ENCODE measurements at places on chromosomes 6 and 20. TPM values are rescaled to one million over a fixed set of nuclear protein-coding genes. Genes with fewer than 3 reads are reported as not detected.

GRCh38 chr6:45966797-45967196, 48.9 kb downstream of the CLIC5 start:
- no peak for DNase-seq

DNA sequence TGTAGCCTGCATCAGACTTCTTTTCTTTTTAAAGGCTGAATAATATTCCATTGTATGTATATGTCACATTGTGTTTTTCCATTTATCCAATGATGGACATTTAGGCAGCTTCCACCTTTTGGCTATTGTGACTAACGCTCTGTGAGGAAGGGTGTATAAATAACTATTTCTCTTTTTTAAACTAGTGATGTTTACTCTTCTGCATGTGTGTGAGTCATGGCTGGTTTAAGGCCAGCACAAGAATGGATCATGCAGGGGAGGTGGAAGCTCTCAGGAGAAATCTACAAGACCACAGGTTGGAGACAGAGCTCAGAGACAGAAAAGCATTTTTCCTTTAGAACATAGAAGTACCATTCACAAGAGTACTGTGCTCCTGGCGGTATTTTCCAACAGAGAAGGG, 307.2 kb downstream of the SOX4 start:
- DNase-seq, result no peak

GRCh38 chr6:87714093-87714842, 12.2 kb upstream of the AKIRIN2 start:
- DNase-seq, result no peak

DNA sequence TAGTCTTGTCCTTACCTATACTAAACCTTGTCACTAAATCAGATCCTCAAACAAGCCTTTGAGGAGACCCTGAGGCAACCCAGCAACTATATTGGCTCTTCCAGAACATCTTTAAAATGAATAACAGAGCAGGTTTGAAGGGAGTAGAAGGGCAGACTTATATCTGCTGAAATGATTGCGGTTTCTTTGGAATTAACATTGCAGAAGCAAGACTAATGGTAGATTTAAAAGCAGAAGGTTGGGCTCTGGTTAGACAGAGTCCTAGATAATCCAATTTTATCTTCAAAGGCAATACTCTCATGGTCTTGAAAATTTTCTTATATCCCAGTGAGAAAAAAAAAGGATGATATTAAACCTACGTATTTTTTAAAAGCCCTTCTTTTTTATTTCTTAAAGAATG, 19.1 kb downstream of the FHL5 start:
- DNase-seq, result no peak

DNA sequence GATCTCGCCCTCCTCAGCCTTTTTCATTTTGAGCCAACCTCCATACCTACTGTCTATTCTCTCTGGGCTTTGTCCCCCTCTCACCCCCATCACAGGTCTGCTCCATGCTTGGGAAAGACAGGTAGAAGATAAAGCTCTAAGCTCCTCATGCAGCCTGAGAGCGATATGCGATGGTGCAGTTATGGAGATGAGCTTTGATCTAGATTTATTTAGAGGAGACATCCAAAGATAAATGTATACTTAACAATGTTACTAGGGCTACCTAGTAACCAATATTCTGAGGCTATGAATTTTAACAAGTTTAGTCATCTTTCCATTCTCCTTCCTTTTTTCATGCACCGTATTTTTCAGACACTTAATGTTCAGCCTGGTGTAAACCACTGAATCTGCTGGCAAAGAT, 95.3 kb downstream of the TRDN start:
- no peak for DNase-seq

DNA sequence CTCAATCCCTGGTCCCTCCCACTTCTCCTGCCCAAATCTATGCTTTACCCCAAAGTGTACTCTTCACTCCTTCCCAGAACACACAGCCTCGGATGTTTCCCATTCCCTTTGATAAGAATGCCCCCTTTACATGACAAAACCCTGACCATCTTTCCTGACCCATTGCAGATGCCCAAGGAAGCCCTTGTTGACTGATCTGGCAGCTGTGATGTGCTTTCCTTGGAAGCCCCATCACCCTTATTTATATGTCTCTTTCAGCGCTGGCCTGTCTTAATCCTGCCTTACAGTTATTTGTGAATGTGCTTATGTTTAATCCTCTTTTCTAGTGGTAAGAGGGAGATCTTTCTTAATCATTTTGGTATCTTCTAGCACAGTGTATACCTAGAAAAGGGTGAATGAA, 523.1 kb downstream of the CD83 start:
- no peak for DNase-seq

DNA sequence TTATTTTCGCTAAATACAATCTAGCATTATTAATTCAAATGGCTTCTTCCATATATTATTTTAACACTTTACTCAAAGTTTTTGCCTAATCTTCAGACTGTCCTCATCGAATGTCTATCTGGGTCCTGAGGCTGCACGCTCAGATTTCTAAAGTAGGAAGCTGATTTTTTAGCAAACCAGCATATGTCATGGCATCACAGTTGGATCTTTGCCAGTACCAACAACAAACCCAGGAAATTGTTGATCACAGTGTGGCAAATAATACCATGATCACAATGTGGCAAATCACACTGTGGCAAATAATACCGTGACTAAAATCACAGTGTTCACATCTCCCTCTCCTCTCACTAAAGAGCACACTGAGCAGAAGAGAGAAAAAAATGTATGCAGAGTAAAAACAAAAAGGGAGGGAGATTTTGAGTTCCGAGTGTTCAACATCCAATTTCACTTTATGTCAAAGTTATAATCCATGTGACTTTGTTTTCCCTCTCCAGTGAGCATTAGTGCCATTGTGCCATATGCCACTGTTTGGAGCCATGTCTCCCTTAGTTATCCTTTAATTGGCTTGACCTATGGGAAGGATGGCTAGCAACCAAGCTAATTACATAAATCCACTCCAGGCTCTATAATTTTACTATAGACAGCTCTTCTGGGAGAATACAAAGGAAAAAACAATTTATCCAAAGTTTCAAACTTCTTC, 1059.6 kb downstream of the HACE1 start:
- no peak for DNase-seq

- DNase-seq, result no peak
These were observed 21.9 kb downstream of the CAP2 start for GRCh38 chr6:17415321-17415720.

Gene SRSF12
- not detected for total RNA-seq

Gene DEFB114
- not detected for total RNA-seq

Measured in activated CD4-positive, alpha-beta T cell treated with anti-CD3 and anti-CD28 coated beads, Interleukin-2, amount 10 ng/mL, durations not matched to agents 7 days and 5 days (primary cell).